AG04450 (cell line): ENCODE measurements at places on chromosomes 2 and 18.

GRCh38 chr2:189534854-189535832 lies 45.4 kb downstream of the SLC40A1 start:
- DNase-seq: peak; percentile 26

GRCh38 chr2:129061069-129061768 lies 742.6 kb upstream of the HS6ST1 start:
- peak; percentile 45 for DNase-seq

GRCh38 chr2:229675569-229675968 lies 38.8 kb downstream of the DNER start:
- DNase-seq: no peak

GRCh38 chr2:145258903-145259579 lies 739.1 kb upstream of the ZEB2 start:
- no peak for DNase-seq

DNA sequence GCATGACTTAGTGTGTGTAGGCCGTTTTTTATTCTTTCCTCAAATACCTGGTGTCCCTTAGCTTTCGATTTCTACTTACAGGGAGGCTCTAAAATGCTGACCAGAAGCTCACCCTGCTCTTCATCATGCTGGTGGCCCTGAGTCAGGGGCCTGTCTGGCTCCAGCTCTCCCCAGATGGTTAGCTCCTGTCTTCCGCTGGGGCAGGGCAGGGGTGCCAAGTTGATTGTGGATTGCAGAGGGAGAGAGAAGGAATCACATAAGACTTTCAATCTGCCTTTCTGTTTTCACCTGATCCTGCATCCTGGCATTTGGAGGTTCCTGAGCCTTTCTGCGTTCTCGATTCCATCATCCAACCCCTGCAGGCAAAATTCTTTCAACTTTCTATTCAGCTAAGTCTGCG lies 4.2 kb downstream of the CIB4 start:
- no peak for DNase-seq

GRCh38 chr2:9308186-9308955 lies 101.8 kb downstream of the ASAP2 start:
- no peak for DNase-seq

GRCh38 chr2:59077026-59077725 lies 836.1 kb upstream of the FANCL start:
- DNase-seq: no peak
